ENCODE measurements at places on chromosomes 5 and 9.

- no peak for DNase-seq
Measured at GRCh38 chr9:15248621-15249020, 58.4 kb downstream of the TTC39B start.

- no peak for DNase-seq
Measured at GRCh38 chr5:167452136-167452535, 839.3 kb upstream of the WWC1 start.

DNA sequence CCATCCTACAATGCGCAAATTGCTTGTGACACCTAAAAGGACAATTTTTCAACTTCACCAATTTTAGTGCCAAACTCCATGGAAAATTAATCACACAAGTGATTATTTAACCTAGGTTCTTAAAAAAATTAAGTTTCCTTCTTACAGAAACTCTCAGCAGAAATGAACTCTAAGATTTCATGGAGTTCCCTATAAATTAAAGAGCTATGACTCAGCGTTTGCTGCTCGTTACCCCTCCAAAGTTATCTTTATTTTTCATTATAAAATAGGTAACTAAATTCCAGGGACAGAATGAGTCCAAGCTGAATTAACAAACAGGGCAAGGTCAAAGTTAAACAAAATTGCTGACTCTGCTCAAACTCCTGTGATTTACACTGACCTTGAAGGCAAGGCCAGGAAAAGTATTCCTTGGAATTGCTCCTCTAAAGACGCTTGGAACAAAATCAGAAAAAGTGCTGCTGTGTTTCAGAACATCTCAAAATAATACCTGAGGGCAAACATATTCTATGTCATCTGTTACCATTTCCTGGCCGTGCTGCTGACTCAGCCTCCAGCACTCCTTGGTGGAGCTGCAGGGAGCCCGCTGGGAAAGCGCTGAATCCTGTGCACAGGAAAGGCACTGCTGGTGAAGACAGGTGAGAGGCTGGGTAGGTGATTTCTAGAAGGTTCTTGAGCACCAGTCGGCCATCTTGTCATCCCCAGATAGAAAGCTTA is 2.5 kb upstream of the CMBL start:
- no peak for DNase-seq

DNA sequence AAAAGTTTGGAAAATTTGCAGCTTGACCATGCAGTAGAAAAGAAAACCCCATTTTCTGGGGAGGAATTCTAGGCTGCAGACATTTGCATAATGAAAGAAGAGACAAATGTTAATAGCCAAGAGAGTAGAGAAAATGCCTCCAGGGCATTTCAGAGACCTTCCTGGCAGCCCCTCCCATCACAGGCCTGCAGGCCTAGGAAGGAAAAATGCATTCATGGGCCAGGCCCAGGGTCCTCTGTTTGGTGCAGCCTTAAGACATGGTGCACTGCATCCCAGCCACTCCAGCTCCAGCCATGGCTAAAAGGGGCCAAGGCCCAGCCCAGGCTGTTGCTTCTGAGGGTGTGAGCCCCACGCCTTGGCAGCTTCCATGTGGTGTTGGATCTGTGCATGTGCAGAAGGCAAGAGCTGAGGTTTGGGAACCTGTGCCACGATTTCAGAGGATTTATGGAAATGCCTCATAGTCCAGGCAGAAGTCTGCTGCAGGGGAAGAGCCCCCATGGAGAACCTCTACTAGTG is 75.0 kb upstream of the OR13F1 start:
- DNase-seq, result no peak

DNA sequence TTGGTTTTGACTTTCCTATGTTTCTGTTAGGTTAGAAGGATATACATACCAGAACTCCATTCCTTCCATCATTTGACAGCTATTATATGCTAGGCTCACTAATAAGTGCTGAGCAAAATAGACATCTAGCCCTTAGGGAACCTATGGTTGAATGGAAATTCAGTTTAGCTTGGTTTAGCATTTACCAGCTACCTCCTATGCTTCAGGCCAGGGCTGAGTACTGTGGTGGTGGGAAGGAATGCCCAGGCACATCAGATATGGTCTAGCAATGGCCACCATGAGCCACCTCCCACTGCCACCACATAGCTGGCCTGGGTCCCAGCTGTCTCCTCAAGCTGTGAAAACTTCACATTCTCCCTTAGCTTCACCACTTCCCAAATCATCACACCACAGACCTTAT is 89.4 kb downstream of the SPOCK1 start:
- no peak for DNase-seq

DNA sequence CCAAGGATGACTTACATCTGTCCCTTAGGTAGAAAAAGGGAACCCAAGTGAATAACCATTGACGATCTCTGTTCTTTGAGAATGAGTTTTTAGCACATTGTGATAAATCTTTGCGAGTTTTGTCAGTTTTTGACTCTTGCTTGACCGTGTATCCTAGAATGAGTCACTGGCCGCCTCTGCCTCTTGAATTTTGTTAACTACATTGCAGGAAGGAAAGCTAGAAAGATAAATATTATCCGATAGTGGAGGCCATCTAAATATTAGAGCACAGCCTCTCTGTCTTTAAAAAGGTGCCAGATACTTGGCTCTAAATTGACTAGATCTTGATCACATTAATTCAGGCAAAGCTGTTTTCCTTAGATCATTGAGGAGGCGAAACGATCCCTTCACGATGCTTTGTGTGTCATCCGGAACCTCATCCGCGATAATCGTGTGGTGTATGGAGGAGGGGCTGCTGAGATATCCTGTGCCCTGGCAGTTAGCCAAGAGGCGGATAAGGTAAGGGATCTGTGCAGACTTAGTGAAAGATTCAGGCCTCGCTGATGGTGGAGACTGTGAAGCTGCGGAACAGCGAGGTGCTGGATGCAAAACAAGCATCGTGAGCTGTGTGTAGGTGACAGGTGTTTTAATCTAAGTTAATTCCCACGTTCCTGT is 12.2 kb downstream of the CCT5 start:
- DNase-seq, result no peak

- DNase-seq, result no peak
Measured at GRCh38 chr9:72643651-72644050, 122.2 kb downstream of the TMC1 start.

GRCh38 chr5:6675784-6676491 is 37.3 kb upstream of the TENT4A start:
- DNase-seq, result no peak

DNA sequence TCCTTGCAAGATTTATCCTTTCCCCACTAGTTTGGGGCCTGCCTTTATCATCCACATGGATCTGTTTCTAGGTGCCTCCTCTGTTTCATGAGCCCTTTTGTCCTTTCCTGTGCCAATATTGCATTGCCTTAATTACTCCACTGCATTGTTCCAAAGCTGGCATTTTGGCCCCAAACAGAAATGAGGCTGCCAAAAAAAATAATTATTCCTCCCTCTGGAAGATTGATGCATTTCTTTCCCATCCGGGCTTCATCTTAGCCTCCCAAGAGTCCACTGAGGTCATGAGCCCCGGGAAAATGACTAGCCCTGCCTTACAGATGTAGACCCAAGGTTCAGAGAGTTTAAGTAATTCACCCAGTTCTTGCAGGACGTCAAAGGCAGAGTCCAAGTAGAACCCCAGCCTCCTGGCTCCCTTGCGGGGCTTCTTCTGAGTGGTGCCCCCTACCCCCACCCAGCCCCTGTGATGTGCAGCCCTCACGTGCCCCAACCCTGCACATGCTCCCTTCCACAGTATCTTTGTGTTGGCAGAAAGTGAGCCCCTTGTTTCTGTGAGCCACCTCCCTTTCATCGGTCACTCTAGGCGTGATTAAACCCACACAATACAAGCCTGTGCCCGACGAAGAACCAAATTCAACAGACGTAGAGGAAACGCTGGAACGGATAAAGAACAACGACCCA is 62.1 kb downstream of the TMOD1 start:
- no peak for DNase-seq

DNA sequence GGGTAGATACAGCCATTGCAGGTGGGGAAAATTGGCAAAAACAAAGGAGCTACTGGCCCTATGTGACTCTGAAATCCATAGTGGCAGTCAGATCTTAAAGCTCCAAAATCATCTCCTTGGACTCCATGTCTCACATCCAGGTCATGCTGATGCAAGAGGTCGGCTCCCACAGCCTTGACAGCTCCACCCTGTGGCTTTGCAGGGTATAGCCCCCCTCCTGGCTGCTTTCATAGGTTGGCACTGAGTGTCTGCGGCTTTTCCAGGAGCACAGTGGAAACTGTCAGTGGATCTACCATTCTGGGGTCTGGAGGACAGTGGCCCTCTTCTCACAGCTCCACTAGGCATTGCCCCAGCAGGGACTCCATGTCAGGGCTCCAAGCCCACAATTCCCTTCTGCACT is 1190.1 kb downstream of the CDH12 start:
- no peak for DNase-seq

- DNase-seq, result no peak
Measured at GRCh38 chr9:37512437-37512836, 26.7 kb downstream of the POLR1E start.

DNA sequence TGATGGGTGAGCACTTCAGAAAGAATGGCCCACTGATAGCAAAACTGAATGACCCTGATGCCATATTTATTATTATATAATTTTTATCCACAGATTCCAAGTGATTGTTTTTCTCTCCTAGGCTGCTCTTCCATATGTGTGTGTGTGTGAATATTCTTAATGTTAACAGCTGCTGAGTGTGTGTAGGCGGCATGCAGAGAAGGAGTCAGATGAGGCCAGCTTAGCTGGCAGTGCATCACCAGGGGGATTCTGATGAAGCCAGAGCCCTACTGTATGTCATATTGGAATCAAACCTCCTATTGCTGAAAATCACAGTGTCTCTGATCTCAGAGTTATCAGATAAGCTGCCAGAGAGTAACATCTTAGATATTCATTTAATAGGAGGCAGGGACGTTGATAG is 177.1 kb downstream of the DMAC1 start:
- no peak for DNase-seq

- DNase-seq, result no peak
Measured at GRCh38 chr5:168198359-168198758, 93.1 kb upstream of the WWC1 start.

DNA sequence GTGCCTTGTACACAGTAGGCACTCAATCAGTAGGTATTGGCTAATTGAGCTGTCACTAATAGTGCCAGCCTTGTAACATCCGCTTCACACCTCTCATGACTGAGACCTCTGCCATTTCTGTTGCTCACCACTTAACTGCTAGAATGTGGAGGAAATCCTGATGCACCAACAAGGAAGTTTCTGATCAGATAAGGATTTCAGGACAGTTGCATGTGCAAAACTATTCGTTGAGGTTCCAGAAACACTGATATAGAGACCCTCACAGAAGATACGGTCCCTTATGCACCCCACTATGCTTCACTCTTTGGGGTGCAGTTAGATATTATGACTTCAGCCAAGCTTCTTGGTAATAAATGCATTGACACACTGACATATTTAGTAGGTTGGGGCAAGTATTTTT is 10.7 kb downstream of the SAP30L start:
- no peak for DNase-seq

DNA sequence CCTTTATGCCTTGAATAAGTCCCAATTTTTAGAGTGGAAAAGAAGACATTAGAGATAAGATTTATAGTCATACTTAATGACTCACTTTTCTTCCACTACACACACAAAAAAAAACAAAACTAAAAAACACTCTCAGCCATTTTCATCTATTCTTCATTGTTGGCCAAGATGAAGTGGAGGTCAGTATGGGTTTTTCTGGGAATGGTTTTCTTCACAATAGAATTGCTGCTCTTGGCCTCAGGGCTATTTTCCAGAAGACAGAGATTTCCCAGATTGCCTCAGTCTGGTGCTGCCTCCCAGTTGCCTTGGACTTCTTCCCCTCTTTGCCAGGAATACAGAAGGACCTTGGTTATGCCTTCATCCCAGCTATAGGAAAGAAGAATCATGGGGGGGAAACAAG is 463.7 kb downstream of the TMEM232 start:
- DNase-seq, result no peak

DNA sequence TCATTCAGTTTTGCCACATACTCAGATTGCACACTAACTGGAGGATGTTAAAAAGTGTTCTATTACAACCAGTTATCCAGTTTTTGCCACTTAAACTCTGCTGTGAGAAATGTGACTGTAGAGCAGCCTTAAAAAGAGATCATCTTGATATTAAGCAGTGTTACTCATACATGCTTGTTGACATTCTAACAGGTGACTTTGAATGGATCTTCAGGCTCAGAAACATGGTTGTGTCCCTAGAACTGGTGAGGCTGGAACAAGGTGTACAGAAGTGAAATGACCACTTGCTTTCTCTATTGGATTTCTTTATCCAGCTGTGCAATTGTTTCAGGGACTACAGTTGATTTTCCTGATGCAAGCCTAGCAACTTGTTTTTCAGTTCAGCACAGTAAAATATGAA is 166.1 kb upstream of the CCDC152 start:
- DNase-seq, result no peak

DNA sequence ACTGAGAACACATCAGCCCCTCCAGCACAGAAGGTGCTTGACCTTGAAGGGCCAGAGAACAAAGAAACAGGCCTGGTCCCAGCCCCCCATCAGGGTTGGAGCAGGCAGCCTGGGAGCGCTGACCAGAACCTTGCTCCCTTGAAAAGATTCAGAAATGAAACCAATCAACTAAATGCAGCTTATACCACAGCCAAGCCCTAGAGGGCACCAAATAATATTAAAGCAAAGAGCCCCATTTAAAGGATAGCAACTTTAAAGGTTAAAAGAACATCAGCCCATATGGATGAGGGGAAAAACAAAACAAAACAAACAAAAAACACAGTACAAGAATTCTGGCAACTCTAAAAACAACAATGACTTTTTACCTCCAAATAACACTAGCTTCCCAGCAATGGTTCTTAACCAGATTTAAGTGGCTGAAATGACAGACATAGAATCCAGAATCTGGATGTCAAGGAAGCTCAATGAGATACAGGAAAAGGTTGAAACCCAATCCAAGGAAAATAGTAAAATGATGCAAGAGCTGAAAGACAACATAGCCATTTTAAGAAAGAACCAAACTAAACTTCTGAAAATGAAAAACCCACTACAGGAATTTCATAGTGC is 471.9 kb downstream of the MTRR start:
- DNase-seq, result no peak

- DNase-seq, result no peak
Measured at GRCh38 chr5:150256410-150257064, 33.0 kb downstream of the CAMK2A start.

DNA sequence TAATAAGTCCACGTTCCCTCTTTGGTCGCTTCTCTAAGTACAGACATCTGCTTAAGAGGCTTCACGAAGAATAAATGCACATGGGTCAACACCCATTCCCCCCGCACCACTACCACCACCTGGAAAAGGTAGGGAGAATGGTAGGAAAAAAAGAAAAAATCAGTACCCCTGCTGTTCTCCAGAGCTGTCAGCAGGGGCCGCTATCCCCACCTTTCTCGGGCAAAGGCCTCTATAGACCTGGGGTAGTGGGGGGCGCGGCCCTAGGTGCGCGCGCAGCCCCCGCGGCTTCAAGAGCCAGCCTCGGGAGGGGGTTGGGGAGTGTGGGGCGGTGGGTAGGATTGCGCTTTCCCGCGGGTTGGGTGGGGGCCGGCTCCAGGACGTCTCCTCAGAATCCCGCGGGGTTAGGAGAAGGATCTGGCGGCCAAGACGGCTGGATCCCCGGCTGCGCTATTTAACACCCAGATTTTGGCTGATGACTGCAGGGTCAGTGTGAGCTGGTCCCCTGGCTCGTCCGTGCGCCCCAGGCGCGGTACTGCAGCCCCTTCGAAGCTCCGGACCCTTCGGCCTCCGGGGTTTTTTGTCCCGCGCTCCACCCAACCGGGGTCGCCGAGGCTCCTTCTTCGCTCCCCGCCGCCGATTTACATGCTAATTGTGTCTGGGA is 1.6 kb upstream of the SEMA6A start:
- DNase-seq, result no peak

Measured in KG1 (cell line).